Fibroblast of lung (primary cell): ENCODE measurements at places on chromosomes 16 and 17. TPM values are rescaled to one million over a fixed set of nuclear protein-coding genes. Genes with fewer than 3 reads are reported as not detected.

- no peak overlapping the region for H3K4me3 ChIP-seq
- DNase-seq, result no peak
- H3K27me3 ChIP-seq, result no peaks in the 10 kb centered on the region
- H3K27ac ChIP-seq, result no peak overlapping the region
- no peaks in the 10 kb centered on the region for H3K4me1 ChIP-seq
Measured at GRCh38 chr16:62066747-62067146, 30.5 kb upstream of the CDH8 start.

GRCh38 chr17:45172232-45172540, 10.5 kb downstream of the HEXIM2 start:
- H3K27me3 ChIP-seq, result no peaks in the 10 kb centered on the region
- H3K36me3 ChIP-seq, result peaks cover 2% of the 10 kb centered on the region
- H3K4me3 ChIP-seq, result no peak overlapping the region
- H3K27ac ChIP-seq, result peak overlapping the region; percentile 87
- DNase-seq, result no peak

DNA sequence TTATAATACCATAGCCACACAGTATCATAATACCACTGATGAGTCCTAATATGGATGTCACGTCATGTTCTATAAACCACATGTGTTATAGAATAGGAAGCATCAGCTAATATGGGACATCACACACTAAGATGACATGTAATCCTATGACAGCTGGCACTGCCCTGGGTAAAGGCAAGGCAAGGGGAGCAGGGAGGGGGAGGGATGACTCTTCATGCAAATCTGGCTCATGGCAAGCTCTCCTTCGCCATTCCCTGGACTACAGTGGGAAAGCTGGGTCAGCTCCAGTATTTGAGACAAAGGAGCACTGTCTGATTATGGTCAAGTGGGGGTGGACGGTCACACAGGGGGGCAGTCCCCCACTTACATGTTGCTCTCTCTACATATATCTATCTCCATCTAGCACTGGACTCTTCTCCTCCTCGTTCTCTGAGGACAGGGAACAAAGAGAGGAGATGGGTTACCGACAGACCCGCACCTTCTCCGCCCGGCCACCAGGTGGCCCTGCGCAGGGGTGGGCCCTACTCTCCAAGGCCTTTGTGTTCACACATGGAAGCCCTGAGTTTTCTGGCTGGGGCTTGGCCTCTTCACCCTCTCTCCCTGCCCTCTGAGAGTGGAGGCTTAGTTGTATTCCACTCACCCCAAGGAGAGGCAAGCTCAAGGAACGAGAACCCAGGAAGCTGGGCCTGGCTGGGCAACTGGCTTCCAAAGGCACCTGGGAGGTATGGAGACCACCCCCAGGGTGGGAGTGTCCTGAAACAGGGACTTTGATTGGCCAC, 23.4 kb upstream of the MPO start:
- H3K27ac ChIP-seq, result no peak overlapping the region
- no peaks in the 10 kb centered on the region for H3K36me3 ChIP-seq
- DNase-seq, result peak; percentile 17
- H3K4me3 ChIP-seq, result no peak overlapping the region

LITAFD gene
- total RNA-seq, result not detected in 2 replicates

DNA sequence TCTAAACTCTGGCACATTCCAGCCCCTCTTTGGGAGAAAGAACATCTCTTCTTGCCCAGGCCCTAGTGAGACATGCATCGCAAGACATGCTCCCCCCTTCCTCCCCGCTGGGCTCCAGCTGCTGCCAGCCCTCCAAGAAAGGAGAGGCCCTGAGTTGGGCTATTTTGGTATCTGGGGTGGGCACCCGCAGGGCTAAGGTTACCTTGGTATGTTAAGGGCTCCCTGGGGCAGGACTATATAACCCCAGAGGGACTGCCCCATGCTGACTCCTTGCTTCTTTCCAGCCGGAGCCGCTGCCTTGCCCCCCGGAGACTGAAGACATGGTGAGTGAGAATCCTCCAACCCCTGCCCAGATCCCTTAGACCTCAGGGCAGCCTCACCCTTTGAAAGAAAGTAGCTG, at the start of gene MYL11:
TSS of gene MYL11 (plus strand) at position 265 of the 400 bp plus-strand sequence. CDS start at position 321, 56 bp downstream.
- H3K27ac ChIP-seq, result no peak within 1 kb of the TSS
- peaks cover 11% of the 10 kb centered on the region for H3K4me1 ChIP-seq
- no peaks in the 10 kb centered on the region for H3K36me3 ChIP-seq
- no peak for DNase-seq
- no peak within 1 kb of the TSS for H3K4me3 ChIP-seq

UTS2R gene
- not detected in 2 replicates for total RNA-seq

DNA sequence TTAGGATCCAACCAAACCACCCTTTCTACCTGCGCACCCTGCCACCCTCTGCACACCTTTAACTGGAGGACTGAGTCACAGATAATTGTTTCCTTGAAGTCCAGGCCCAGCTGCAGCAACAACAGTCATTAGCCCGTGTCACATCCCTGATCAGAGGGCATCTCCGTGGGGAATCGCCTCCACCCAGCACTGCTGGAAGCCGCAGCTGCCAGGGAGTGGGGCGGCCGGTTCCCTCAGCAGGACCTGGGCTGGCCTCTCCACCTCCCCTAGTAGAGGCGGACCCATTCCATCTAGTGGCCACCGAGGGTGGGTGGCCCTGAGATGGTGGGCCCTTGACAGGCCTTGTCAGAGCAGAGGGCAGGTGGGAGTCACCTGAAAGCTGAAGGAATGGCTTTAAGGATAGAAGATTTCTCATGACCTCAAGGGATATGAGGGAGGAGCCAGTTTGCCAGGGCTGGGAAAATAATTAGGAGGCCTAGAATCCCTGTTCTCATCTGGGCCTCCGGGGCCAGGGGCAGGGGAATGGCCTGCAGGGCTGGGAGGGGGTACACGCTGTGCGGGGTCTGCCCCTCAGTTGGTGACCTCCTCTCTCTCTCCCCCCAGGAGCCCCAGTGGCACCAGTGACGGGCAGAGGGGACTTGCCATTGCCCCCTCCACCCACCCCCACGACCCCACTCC, 6.2 kb downstream of the PRSS53 start:
- no peak overlapping the region for H3K27ac ChIP-seq
- H3K27me3 ChIP-seq, result no peaks in the 10 kb centered on the region
- H3K36me3 ChIP-seq, result peaks cover 40% of the 10 kb centered on the region
- no peaks in the 10 kb centered on the region for H3K4me1 ChIP-seq

ALOX12 gene
- total RNA-seq, result 0.17 and 0.26 TPM in 2 replicates

TBC1D3E gene
- not detected in 2 replicates for total RNA-seq

DNA sequence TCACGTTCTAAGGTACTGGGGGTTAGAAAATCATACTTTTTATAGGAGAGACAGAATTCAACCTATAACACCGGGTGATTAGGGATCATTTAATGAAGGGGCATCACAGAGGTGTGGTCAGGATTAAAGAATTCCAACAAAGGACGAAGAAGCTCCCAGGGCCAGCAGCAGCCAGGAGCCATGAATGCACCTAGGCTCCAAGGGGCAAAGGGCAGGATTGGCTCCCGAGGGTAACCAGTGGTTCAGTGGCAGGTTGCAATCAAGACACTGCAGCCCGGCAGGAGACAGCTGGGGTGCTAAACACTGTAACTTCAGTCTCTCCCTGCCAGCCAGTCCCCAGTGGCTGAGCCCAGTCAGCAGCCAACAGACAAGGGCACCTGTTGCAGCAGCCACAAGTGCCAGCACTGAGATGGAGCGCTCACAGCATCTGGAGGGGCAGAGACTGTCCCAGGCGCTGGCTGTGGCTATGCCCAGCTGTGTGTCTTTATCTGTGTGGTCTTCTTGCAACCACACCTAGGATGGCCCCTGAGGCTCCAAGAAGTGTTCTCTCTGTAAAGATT, 23.9 kb downstream of the DHRS7C start:
- H3K4me1 ChIP-seq, result no peaks in the 10 kb centered on the region
- DNase-seq, result no peak
- H3K27me3 ChIP-seq, result no peaks in the 10 kb centered on the region
- no peaks in the 10 kb centered on the region for H3K36me3 ChIP-seq
- H3K27ac ChIP-seq, result no peak overlapping the region

DNA sequence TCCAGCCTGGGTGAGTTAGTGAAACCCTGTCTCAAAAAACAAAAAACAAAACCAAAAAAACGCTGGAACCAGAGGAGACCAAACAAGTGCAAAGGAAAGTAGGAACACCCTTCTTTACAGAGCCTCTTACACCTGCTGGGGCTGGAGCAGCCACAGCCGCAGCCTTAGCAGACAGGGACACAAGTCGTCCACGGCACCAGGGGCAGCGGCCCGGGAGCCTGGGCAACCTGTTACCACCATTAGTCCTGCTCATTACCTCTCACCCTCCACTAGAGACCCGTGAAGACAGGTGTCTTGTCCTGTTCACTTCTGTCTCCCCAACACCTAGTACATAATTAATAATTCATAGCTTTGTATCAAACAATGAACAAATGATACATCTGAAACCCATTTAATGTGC, 83.6 kb downstream of the C16orf78 start:
- H3K27ac ChIP-seq, result no peak overlapping the region
- H3K4me3 ChIP-seq, result no peak overlapping the region
- H3K27me3 ChIP-seq, result no peaks in the 10 kb centered on the region
- H3K36me3 ChIP-seq, result no peaks in the 10 kb centered on the region

DNA sequence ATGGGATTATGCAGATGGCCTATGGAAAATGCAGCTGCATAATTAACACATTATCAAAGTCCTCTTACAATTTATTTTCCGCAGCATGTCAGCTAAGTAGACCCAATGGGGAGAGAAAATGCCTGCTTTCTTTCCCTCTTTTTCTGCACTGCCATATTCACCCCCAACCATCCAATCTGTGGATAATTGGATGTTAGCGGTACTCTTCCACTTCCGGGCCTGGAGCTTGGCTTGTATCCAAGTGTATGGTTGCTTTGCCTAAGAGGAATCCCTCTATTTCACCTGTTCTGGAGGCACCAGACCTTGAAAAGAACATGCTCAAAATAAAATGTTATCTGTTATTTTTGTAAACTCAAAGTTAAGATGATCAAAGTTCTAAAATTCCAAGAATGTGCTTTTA, 41.1 kb upstream of the CACNG3 start:
- no peak overlapping the region for H3K27ac ChIP-seq
- no peaks in the 10 kb centered on the region for H3K36me3 ChIP-seq
- H3K4me1 ChIP-seq, result no peaks in the 10 kb centered on the region
- no peaks in the 10 kb centered on the region for H3K27me3 ChIP-seq
- no peak for DNase-seq

GRCh38 chr17:32731556-32732295, 145.2 kb downstream of the MYO1D start:
- DNase-seq, result no peak
- no peak overlapping the region for H3K4me3 ChIP-seq
- H3K27me3 ChIP-seq, result no peaks in the 10 kb centered on the region
- H3K4me1 ChIP-seq, result no peaks in the 10 kb centered on the region
- H3K27ac ChIP-seq, result no peak overlapping the region

DNA sequence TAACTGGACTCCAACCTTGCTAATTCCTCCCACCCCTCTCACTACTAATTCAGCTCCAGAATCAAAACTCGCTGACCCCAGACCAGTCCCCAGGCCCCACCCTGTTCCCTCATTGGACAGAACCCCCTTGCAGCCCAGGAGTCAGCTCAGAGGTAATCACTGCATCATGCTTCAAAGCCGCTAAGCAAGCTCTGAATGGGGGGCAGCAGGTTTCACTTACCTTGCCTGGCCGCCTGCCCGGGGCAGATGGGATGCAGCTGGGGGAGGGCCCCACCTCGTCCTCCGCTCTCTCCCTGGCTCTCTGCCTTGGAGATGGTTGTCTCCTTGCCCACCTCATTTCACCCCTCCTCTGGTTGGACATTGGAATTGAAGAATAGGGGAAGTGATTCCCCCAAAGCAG, 4.8 kb upstream of the NGFR start:
- no peaks in the 10 kb centered on the region for H3K36me3 ChIP-seq
- H3K4me1 ChIP-seq, result no peaks in the 10 kb centered on the region
- H3K4me3 ChIP-seq, result no peak overlapping the region
- DNase-seq, result no peak

GRCh38 chr16:74667255-74667700, 601 bp upstream of the RFWD3 start:
- H3K36me3 ChIP-seq, result peaks cover 9% of the 10 kb centered on the region
- no peaks in the 10 kb centered on the region for H3K27me3 ChIP-seq
- H3K4me3 ChIP-seq, result peak overlapping the region; percentile 43
- peak overlapping the region; percentile 17 for H3K27ac ChIP-seq

DNA sequence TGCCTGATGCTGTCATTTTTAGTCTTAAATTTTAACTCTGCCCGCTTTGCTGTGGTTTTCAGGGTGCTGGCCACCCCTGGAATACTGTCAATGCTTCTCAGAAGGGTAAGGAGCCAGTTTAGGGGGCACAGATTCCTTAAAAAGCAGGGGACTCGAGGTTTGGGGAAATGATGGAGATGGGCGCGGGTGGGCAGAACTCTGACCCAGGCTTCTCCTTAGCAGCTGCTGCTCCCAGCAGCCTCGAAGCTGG, 23.7 kb downstream of the STAT5A start:
- H3K36me3 ChIP-seq, result peaks cover 8% of the 10 kb centered on the region
- DNase-seq, result no peak

DNA sequence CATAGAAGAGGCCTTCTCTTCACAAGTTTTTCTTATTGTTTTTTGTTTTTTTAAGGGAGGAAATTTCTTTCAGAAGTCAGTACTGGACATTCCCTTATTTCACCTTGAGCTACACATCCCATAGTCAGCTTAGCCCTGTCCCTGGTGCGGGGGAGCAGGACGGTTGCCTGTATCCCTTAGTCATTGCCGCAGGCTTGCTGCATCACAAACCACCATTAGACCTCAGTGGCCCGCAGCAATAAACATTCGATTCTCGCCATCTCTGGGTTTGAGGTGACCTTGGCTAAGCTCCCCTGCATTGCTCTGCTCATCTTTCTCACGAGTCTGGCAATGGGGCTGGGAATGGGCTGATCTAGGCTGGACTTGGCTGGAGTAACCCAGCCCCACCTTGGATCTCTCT, 692.5 kb downstream of the WWOX start:
- no peaks in the 10 kb centered on the region for H3K4me1 ChIP-seq
- DNase-seq, result no peak
- H3K4me3 ChIP-seq, result no peak overlapping the region

GRCh38 chr16:53220585-53220984, 165.8 kb downstream of the CHD9 start:
- peaks cover 5% of the 10 kb centered on the region for H3K4me1 ChIP-seq
- H3K27ac ChIP-seq, result peak overlapping the region; percentile 13
- H3K36me3 ChIP-seq, result peaks cover 1% of the 10 kb centered on the region
- no peak overlapping the region for H3K4me3 ChIP-seq
- no peak for DNase-seq

CEP95 gene
- 24.4 and 24.8 TPM in 2 replicates for total RNA-seq
